ENCODE measurements at places on chromosomes 13 and 19.

- no peak for DNase-seq
These were observed at the start of gene MAB21L1 for GRCh38 chr13:35475960-35476943. TSS of gene MAB21L1 (minus strand) at chr13:35476689. CDS start at chr13:35476138, 551 bp downstream.

GRCh38 chr13:98143157-98143553 lies 261 bp downstream of the FARP1 start:
- DNase-seq = no peak

GRCh38 chr13:51938454-51938853 lies 72.8 kb downstream of the ATP7B start:
- DNase-seq = no peak

GRCh38 chr13:51645761-51646670 lies 61.8 kb downstream of the WDFY2 start:
- DNase-seq = peak; percentile 44

DNA sequence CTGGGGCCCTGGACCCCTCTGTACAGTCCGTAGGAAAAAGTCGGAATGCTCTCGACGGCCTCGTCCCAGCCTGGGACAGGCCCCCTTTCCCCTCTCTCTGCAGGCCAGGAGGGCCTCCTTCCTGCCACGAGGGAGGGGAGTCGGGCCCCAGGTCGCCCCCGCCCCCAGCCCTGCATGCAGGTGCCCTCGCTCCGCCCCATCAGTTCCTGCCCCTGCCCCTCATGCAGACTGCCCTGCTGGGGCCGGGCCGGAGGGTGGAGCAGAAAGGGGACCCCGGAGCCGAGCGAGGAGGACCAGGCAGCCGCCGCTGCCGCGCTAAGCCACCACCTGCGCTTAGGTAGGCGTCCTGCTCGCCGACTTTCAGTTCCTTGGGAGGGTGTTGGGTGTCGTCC lies 7.3 kb downstream of the LYL1 start:
- no peak for DNase-seq

DNA sequence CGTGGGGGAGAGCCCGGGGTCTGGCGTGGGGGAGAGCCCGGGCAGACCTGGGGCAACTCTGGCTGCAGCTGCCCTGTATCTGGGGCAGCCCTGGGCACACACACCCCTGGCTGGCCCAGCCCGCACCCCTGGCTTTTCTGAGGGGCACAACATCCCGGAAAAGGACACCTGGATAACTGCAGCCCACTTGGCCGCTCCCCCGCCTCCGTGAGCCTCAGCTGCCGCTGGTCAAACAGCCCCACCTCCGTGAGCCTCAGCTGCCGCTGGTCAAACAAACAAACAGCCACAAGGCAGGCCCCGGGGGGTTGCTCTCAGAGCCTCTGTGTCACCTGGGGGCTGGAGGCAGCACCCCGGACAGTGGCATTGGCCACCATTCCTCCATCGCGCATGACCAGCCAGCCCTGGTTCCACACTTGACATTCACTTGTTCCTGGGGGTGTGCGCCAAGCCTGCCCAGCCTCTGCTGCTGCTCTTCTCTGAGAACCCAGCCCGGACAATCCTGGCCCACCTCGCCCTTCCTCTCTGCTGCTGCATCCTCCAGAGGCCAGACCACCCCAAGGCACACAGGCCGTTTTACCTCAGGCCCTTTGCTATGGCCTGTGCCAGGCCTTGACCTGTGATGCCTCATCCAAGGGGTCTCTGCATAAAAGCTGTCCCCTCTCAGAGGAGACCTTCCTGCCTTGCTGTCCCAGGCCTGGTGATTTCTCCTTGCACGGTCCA lies 19.9 kb downstream of the CEBPG start:
- no peak for DNase-seq

GRCh38 chr13:24617256-24618010 lies 62.8 kb upstream of the ATP12A start:
- no peak for DNase-seq

- DNase-seq = no peak
These were observed 7.8 kb downstream of the PTGER1 start for GRCh38 chr19:14467391-14467790.

DNA sequence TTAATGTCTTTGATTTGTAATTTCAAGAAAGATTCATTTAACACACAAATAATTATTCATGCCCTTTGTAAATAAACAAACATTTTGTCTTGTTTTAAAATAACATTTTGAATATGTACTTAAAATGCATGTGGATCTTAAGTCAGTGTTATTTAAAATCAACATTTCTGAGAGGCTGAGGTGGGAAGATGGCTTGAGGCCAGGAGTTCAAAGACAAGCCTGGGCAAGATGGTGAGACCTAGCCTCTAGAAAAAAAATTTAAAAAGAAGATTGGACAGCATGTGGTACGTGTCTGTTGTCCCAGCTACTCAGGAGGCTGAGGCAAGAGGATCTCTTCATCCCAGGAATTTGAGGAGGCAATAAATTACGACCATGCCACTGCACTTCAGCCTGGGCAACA lies 1268.2 kb downstream of the SLITRK1 start:
- no peak for DNase-seq

DNA sequence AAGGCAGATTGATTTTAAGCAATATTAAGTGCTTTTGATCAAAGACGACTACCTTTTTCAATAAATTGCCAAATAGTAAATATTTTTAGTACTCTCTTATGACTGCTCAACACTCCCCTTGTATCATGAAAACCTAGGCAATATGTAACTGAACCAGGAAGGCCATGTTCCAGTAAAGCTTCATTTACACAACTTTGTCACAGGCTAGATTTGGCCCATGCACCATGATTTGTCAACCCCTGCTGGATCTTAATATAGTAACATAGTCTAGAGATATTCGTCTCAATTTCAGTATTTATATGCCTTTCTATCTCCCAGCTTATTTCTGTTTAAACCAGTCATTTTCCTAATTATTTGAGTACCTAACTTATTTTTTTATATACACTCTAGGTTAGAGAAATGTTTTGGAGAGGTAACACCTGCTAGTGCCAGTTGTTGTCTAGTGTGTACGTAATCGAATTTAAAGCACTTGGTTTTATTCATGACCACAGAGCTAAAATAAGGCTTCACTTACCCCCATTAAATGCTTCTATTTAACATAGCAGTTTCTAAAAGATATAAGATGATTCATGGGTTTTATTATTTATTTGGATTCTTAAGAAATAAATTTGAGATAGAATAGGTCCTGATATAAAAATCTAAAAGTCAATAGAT lies 21.0 kb downstream of the TPP2 start:
- no peak for DNase-seq

DNA sequence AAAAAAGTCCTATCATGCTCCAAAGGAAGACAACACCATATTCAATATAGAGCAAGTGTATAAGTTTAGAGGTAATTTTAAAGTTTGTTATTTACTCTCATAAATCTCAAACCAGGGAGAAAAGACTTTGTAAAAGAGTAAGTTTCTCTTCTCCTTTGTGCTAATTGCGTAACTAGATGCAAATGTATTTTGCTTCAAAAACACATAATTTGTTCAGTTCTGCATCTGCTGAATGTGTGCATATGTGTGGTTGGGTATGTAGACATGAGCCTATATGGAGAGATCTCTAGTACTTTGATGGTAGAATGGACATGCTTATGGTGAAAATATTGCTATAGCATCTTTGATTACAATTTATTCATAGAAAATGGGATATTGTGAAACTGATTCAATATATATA lies 17.8 kb upstream of the MIR17HG start:
- DNase-seq = no peak
